ENCODE measurements at places on chromosomes 12 and 14.

- no peak for DNase-seq
These were observed 43.4 kb upstream of the SCN8A start for GRCh38 chr12:51547606-51548005.

GRCh38 chr12:107472308-107472707 is 213.3 kb upstream of the PWP1 start:
- no peak for DNase-seq

GRCh38 chr12:14956024-14956891 is 5.1 kb downstream of the ARHGDIB start:
- peak; percentile 58 for DNase-seq

DNA sequence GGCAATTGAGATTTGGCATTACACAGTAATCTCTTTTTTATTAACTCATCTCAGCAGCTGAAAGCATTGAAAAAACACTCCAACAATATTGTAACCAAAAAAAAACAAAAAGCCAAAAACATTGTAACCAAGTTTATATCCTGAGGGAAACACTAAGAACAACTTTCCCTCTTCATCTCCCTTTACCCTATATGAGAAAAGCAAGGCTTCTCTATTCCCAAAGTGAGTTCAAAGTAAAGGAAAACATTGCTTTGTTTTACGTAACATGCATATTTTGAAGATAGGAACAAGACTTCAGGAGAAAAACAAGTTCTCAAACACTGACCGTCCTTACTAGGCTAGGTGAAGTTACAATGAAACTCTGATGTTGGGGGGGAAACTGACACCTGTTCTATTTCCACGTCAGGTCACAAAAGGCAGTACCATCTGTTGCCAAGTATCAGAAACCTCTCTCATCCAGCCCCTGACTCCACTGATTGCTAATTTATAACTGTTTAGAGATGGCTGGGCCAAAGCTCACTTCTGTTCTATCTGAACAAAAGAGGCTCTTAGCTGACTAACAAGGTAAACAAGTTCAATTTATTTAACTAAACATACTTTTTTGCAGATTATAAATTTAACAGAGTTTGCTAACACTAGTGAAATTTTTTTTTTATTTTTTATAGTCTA is 67.9 kb upstream of the PLXNC1 start:
- DNase-seq = no peak

DNA sequence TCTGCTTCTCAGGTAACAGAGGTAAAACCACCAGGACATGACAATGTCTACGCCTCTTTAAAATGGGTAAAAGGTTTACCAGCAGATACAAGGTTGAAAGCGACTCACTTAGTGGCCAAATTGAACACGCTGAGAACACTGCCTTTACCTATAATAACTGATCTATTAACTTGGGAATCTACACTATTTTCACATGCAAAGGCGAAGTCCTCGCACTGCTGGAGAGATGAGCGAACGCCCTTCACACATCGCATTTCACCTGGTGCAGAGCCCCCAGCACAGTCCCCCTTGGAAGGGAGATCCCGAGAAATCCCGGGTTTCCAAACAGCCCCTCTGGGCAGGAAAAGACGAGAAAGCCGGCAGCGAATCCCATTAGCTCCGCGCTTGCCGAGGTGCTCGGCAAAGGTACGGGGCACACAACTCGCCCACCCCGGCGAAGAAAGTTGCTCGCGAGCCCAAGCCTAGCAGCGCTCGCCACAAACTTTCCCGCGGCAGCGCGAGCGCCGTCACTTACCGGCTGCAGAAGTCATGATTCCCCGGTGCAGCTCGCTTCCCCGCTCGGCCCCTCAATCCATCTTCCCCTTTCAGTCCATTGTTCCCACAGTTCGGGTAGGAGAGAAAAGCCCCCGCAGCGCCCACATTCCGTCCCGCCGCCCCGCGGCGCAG is 423 bp downstream of the FGD6 start:
- DNase-seq = peak; percentile 60

- no peak for DNase-seq
These were observed 303.8 kb downstream of the TMEM121 start for GRCh38 chr14:105830171-105830570.

DNA sequence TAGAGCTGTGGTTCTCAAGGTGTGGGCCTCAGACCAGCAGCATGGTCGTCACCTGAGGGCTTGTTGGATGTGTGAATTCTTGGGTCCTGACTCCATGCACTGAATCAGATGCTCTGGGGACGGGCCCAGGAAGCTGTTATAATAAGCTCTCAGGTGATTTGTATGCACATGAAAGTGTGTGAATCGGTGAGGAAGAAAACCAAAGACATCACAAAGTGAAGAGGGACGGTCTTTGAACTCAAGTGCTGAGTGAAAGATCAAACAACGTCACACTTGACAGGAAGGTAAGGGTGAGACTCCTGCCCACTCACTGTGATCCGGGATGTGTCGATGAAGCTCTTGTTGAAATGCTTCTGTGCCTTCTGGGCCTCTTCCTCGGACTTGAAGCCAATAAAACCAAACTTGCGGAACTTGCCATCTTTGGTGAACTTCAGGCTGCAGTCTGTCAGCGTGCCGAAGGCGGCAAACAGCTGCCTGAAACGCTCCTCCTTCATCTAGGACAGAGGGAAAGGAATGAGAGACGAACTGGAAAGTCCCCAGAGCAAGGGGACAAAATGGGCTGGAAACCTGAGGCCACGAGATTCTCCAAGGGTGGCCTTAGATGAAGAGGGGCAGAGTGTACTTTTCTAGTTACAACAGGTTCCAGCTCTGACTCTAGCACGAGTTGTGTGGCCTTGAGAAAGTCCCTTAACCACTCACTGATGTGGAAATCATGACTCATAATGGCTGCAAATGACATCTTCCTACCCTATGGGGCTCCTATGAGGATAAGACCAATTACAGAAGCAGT is 4.0 kb downstream of the RBM19 start:
- no peak for DNase-seq

DNA sequence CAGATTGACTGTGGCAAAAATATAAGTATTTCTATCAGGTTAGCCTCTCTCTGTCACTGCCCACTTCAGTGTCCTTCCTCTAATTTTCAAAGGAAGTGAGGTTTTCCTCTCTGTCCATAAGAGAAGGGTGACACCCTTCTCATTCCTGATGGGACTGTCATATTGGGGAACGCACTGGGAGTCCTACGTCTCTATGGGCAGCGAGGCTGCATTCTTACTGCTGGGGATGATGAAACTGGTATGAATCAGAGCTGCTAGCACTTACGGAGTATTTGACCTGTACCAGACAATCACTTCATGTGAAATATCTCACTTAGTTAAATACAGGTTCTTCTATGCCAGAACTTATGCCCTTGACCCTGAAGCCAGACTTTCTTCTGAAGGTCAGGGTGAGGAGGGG is 436.3 kb downstream of the DPF3 start:
- no peak for DNase-seq

GRCh38 chr14:91229743-91230200 is 14.7 kb downstream of the GPR68 start:
- DNase-seq = peak; percentile 49

GRCh38 chr14:91388551-91388975 is 29.1 kb downstream of the CCDC88C start:
- DNase-seq = no peak

DNA sequence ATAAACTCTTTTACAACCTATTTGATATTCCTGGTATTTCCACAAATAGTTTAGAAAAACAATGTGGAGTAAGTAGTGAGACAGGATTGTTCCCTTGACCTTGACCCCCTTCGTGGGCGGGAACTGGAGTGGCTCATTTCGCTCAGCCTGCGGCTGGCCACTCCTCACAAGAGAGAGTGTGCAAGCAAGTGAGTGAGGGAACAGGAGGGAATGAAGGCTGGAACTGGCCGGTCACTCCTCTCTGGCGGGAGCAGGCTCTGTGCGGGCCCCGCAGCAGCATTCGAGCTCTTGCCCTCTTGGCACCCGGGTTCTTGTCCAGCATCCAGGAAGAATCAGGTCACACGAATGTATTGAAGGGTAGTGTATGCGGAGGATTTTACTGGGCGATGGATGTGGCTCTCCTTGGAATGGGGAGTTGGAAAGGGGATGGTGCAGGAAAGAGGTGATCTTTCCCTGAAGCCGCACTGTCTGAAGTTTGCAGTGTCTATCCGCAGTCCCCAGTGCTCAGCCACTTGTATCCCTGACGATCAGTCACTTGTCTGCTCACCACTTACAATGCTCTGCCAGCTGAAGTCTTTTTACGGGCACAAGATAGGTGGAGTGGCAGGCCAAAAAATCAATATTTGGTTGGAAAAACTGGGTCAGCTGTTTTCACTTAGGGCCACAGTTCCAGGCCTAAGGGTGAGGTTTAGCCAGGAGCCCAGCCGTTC is 28.0 kb upstream of the TXNRD1 start:
- no peak for DNase-seq

DNA sequence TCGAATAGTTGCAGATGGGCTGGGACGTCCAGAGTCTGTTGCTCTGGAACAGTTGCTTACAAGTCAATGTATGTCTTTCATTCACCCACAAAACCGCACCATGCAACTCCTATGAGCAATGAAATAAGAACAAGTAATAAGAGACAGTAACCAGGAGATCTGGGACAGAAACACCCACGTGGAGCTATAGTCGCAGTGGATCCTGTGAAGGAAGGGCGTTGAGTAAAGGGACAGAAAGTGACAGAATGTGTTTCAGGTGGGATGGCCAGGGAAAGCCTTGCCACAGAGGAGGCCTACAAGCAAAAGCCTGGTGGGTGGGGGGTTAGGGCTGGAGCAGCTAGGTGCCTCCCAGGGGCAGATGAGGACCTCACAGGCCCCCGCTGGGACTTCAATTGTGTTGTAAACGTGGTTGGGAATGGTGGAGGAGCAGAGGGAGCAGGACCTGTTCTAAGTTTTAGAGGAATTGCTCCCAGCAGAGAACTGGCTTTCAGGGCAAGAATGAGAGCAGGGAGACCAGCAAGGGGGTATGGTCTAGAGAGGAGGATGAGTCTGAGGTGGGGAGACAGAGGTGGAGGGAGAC is 86.7 kb upstream of the FZD10 start:
- DNase-seq = no peak

GRCh38 chr12:40183715-40184114 is 41.1 kb upstream of the LRRK2 start:
- DNase-seq = no peak

All from NAMALWA (cell line).